H1 (cell line): ENCODE measurements at places on chromosomes 3 and 15.
A peak's percentile ranks its signal among the peaks of the same experiment; 100 is the strongest.

GRCh38 chr15:51796847-51797401 lies 32.5 kb upstream of the TMOD3 start:
- DNase-seq, result no peak
- no peaks in the 10 kb centered on the region for H3K27me3 ChIP-seq
- H3K36me3 ChIP-seq, result no peaks in the 10 kb centered on the region
- H3K4me1 ChIP-seq, result no peaks in the 10 kb centered on the region
- H3K4me3 ChIP-seq, result no peak overlapping the region

DNA sequence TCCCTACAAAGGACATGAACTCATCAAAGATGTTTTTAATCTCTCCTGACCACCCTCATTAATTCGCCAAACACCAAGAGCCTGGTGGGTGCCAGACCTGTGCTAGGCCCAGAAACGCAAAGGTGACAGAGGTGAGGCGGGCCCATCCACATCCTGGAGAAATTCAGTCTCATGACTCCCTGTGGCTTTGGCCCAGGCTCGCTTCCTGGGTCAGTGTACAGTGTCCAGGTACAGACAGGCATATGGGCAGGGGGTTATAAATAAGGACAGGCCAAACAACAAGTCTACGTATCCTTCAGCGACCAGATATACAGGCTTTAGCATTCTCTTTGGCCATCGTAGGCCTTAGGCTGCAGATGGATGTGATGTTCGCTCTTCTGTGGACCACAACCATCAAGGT lies 945 bp upstream of the PLA2G4F start:
- no peaks in the 10 kb centered on the region for H3K4me1 ChIP-seq
- DNase-seq, result no peak
- H3K4me3 ChIP-seq, result no peak overlapping the region
- no peaks in the 10 kb centered on the region for H3K27me3 ChIP-seq

- no peak overlapping the region for H3K4me3 ChIP-seq
- H3K36me3 ChIP-seq, result no peaks in the 10 kb centered on the region
- H3K4me1 ChIP-seq, result peaks cover 2% of the 10 kb centered on the region; the same call in 1 of the 2 replicates
- no peaks in the 10 kb centered on the region for H3K27me3 ChIP-seq
Observed at GRCh38 chr3:59150039-59150438, 100.2 kb upstream of the CFAP20DC start.

DNA sequence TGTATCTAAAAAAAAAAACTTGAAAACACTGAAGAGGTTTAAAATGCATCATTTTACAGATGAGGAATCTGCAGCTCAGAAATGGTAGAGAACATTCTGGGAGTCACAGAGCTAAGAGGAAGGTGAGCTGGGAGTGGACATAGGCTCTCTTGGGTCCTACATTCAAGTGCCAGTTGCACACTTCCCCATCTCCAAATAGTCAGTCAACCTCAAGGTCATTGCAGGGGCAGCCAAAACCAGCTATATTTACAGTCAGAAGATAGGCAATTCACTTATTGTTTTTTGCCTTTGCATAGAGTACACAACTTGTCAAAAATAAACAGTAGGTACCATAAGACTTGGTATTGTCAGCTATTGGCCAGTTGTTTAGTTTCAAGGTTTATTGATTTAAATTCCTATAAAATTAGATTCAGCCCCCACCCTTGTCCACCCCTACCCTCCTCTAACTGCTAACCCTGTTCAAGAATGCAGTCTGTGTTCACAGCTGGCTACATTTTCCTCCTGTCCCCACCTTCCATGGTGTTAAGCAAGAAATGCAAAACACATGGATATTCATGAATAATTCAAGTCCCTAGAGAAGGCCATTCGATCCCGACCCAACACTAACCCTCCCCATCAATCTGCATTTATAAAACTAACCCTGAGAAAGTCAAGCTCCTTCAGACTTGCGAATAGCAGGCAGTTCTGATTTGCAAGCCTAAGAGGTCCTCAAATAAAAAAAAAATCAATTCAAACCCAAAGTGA lies 567.0 kb upstream of the MCTP2 start:
- DNase-seq, result no peak
- H3K36me3 ChIP-seq, result no peaks in the 10 kb centered on the region
- H3K4me3 ChIP-seq, result no peak overlapping the region
- H3K27me3 ChIP-seq, result no peaks in the 10 kb centered on the region

DNA sequence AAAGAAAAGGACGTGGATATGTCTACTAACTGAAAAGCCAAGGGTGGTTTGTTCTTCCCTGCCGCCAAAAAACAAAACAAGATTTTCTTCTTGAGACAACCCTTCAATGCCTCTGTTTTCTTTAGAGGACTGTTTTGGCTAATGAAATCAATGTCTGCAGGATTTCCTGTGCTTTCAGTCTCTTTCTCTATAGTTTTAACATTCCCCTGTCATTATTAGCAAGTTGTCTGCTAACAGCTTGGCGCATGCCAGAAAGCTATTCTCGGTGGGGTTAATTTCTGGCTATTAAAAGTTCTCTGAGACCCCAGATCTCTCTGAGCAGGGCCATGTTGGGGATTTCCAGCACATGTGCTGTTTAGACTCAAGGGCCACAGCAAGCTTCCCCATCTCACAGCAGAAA lies 56.7 kb downstream of the ITPR1 start:
- no peaks in the 10 kb centered on the region for H3K27me3 ChIP-seq
- DNase-seq, result no peak
- no peaks in the 10 kb centered on the region for H3K4me1 ChIP-seq
- no peak overlapping the region for H3K27ac ChIP-seq
- no peaks in the 10 kb centered on the region for H3K36me3 ChIP-seq

- no peaks in the 10 kb centered on the region for H3K36me3 ChIP-seq
- H3K27me3 ChIP-seq, result no peaks in the 10 kb centered on the region
- no peaks in the 10 kb centered on the region for H3K4me1 ChIP-seq
Observed at GRCh38 chr3:177494216-177494615, 296.9 kb upstream of the TBL1XR1 start.

GRCh38 chr3:70840106-70840870 lies 527.9 kb upstream of the MDFIC2 start:
- no peaks in the 10 kb centered on the region for H3K36me3 ChIP-seq
- H3K4me3 ChIP-seq, result no peak overlapping the region
- H3K27me3 ChIP-seq, result no peaks in the 10 kb centered on the region
- DNase-seq, result no peak
- no peaks in the 10 kb centered on the region for H3K4me1 ChIP-seq

- DNase-seq, result no peak
- no peak overlapping the region for H3K27ac ChIP-seq
- no peaks in the 10 kb centered on the region for H3K27me3 ChIP-seq
- H3K36me3 ChIP-seq, result no peaks in the 10 kb centered on the region
- H3K4me1 ChIP-seq, result no peaks in the 10 kb centered on the region
Observed at GRCh38 chr3:154536751-154537150, 106.8 kb upstream of the GPR149 start.

DNA sequence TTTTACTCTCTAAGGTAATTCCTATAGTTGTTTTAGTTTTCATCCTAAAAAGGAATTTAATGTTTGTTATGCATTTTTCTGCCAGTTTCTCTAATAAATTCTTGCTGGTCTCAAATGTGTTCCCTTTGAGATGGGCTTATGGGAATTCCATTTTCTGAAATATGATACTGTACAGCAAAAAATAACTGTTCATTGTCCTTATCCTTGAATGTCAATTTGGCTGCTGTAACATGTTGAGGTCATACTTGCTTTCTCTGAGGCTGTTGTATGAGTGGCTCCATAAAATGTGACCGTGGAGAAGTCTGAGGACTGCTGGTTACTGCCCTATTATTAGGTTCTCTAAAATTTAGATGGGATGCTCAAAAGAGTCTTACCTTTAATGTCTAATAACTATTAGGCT lies 266.5 kb downstream of the ADAMTS17 start:
- no peak for DNase-seq
- no peaks in the 10 kb centered on the region for H3K4me1 ChIP-seq
- H3K27me3 ChIP-seq, result no peaks in the 10 kb centered on the region
- no peaks in the 10 kb centered on the region for H3K36me3 ChIP-seq

- DNase-seq, result no peak
- no peaks in the 10 kb centered on the region for H3K4me1 ChIP-seq
- H3K36me3 ChIP-seq, result no peaks in the 10 kb centered on the region
- no peak overlapping the region for H3K4me3 ChIP-seq
- H3K27me3 ChIP-seq, result no peaks in the 10 kb centered on the region
Observed at GRCh38 chr3:36219398-36219797, 160.9 kb upstream of the STAC start.

GRCh38 chr3:52704611-52705437 lies 767 bp downstream of the GLT8D1 start:
- peaks cover 4% of the 10 kb centered on the region for H3K4me1 ChIP-seq
- DNase-seq, result no peak
- no peaks in the 10 kb centered on the region for H3K27me3 ChIP-seq
- H3K4me3 ChIP-seq, result peak overlapping the region; percentile 93
- peak overlapping the region; percentile 27; the same call in 1 of the 2 replicates for H3K27ac ChIP-seq

DNA sequence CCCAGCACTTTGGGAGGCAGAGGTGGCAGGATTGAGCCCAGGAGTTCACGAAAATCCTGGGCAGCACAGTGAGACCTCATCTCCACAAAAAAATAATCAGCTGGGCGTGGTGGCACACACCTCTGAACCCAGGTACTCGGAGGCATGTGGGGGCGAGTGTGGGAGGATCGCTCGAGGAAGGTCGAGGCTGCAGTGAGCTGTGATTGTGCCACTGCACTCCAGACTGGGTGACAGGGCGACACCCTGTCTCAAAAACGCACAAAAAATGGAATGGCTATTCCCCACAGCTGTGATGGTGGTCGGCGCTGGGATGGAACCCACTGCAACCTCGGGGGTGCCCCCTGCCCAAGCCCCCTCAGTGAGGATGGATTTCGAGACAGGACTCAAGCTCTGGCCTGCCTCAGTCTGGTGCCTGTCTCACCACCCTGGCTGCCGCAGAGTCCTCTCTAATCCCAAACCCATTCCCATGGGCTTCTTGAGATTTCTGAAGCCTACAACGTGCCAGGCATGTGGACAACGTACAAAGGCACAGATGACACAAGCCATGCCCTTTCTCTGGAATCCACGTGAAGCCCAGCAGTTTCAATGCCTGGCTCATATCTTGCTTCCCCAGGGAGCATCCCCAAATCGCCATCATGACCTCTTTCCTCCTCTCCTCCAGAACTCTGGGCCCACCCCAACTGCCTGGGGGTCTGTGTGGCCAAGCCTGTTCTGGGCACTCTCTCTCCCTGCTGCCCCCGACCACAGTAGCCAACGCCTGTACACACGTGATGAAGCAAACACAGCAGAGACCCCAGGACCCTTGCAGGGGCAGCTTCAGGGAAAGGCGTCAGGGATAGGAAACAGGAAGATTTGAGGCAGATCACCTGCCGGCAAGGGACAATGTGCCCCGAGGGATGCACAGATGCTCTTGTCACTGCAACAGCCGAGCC lies 32.4 kb downstream of the ADAMTS17 start:
- no peaks in the 10 kb centered on the region for H3K4me1 ChIP-seq
- no peaks in the 10 kb centered on the region for H3K27me3 ChIP-seq
- H3K4me3 ChIP-seq, result no peak overlapping the region
- no peak overlapping the region for H3K27ac ChIP-seq
- DNase-seq, result no peak

DNA sequence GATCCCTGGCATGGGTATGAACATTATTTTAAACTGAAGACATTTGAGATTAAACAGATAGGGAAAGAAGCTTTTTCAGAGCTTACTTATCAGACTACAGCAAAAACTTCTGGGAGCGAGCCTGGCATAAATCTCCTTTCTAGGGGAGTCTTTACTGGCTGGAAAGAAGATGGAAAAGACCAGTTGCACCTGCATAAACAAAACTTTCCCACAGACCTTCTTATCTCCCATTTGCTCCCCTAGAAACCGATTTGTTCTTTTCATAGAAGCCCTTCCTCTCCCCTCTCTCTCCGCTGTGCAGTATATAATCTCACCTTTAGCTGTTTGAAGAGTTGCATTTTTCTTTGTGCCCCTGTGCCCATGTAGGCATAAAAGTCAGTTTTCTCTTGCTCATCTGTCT lies 93.2 kb downstream of the CHRNA7 start:
- no peaks in the 10 kb centered on the region for H3K36me3 ChIP-seq
- no peak for DNase-seq
- no peak overlapping the region for H3K4me3 ChIP-seq
- H3K27ac ChIP-seq, result no peak overlapping the region

DNA sequence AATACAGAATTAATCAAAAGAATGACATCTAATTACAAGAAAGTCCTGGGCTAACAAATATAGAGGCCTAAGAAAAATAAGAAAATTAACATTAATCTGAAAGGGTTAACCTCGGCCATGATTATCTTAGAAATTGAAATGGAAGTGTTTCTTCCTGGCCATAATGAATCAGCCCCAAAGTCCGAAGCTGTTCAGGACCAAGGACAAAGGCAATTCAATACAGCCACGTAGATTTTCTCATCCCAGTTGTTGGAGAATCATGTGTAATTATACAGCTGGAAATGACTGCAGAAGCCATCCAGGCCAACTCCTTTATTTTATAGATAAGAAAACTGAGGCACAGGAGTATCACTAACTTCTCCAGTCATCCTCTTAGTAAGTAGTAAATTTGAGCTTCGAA lies 38.0 kb upstream of the GBE1 start:
- no peak for DNase-seq
- no peak overlapping the region for H3K4me3 ChIP-seq
- no peak overlapping the region for H3K27ac ChIP-seq
- no peaks in the 10 kb centered on the region for H3K27me3 ChIP-seq
- H3K36me3 ChIP-seq, result no peaks in the 10 kb centered on the region
- H3K4me1 ChIP-seq, result no peaks in the 10 kb centered on the region

- H3K4me3 ChIP-seq, result no peak overlapping the region
- no peak overlapping the region for H3K27ac ChIP-seq
- no peaks in the 10 kb centered on the region for H3K27me3 ChIP-seq
- DNase-seq, result no peak
Observed at GRCh38 chr3:157810924-157811718, 295.1 kb downstream of the SHOX2 start.

DNA sequence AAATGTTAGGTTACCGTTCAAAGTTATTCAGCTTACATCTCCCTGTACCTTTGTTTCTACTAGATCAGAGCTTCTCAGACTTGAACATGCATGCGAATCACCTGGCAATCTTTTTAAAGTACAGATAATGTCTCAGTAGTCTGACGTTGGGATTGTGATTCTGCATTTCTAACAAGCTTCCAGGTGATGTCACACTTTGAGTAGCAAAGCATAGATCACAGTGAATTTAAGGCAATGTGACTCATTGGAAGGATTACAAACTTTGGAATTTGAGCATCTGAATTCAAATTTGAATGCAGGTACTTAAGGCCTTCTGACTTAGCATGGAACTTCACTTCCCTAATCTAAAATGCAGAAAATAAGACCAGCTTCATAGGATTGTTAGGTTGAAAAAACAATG lies 10.8 kb upstream of the ZMAT3 start:
- H3K4me1 ChIP-seq, result peaks cover 9% of the 10 kb centered on the region; the same call in 1 of the 2 replicates
- H3K4me3 ChIP-seq, result no peak overlapping the region
- no peaks in the 10 kb centered on the region for H3K27me3 ChIP-seq
- no peaks in the 10 kb centered on the region for H3K36me3 ChIP-seq

DNA sequence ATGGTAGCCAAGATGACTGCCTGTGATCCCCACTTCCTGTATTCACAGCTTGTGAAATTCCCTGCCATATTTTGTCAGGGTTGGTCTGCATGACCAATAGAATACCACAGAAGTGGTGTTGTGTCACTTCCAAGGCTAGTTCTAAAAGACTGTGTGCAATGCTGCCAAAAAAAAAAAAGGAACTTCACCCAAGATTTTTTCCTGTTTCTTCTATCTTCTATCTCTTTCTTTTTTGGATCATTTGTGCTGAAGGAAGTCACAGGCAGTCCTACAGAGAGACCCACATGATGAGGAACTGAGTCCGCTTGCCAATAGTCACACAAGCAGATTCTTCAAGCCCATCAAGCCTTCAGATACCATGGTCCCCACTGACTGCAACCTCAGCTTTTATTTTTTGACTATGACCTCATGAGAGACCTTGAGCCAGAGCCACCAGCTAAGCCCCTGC lies 18.1 kb upstream of the RAF1 start:
- no peak overlapping the region for H3K4me3 ChIP-seq
- H3K27ac ChIP-seq, result no peak overlapping the region
- no peak for DNase-seq
- no peaks in the 10 kb centered on the region for H3K27me3 ChIP-seq

GRCh38 chr3:134563601-134564000 lies 77.7 kb downstream of the CEP63 start:
- no peak for DNase-seq
- H3K27me3 ChIP-seq, result no peaks in the 10 kb centered on the region
- no peaks in the 10 kb centered on the region for H3K36me3 ChIP-seq
- no peaks in the 10 kb centered on the region for H3K4me1 ChIP-seq
